Stromal cell of bone marrow (primary cell): ENCODE measurements at places on chromosomes 3 and 15.

DNA sequence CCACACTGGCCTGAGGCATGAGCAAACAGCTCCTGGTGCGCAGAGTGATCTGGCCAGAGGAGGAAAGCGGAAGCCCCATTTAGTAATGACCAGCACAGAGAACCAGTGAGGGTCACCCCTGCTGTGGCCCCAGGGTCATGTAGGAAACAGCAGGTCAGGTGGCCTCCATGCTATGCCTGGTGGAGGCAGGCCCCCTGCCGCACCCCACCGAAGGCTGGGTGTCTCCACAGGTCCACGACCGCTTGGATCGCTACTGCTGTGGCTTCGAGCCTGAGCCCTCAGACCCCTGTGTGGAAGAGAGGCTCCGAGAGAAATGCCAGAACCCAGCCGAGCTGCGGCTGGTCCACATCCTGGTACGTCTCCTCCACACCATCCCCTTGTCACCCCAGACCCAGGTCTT lies 52.6 kb downstream of the POMGNT2 start:
- no peak for DNase-seq

DNA sequence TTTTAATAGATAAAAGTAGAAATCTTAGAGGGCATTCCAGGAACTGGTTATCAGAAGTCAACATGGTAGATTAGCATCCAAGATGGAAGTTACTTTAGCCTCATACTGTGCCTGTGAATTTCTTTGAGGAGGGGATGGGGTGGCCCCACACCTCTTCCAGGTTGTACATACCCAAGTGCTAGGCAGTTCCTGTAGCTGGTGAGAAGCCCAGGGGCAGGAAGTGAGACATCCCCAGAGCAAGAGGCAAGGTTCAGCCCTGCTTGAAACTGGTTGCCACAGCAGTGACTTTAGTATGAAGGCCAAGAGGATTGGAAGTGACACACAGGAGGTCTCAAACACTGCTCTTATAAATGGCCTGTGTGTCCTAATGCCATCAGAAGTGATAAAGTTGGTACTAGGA lies 11.9 kb downstream of the GTPBP8 start:
- no peak for DNase-seq

GRCh38 chr3:50317300-50317699 lies 5.2 kb downstream of the HYAL2 start:
- DNase-seq = no peak

DNA sequence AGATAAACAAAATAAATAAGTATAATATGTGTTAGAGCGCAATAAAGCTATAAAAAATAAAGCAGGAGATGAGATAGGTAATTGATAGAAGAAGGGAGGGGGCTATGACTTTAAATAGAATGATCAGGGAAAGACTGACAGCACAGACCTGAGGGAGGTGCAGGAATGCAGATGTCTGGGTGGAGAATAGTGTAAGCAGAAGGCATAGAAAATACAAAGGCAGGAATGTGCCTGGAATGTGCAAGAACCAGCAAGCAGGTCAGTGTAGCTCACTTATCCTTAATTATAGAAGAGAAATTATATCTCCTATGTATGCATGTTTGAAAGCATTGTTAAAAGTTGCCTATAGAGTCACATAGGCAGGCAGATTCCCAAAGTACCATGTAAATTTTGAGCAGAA lies 239.4 kb upstream of the SOX14 start:
- no peak for DNase-seq

GRCh38 chr15:50687302-50687902 lies 805 bp upstream of the TRPM7 start:
- DNase-seq = no peak

DNA sequence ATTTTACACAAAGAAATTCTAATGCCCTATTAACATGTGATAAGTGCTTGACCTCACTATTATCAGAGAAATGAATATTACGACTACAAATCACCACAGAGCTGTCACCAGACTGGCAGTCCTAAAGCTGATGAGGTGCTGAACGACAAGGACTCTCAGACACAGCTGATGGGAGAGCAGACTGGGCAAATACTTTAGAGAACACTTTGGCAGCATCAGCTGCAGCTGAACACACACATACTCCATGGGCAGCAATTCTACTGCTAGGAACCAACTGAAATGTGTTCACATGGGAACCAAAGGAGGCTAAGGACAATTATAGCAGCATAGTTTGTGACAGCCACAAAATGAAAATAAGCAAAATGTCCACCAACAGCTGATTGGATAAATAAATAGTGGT lies 45.5 kb downstream of the SUSD5 start:
- DNase-seq = no peak

- no peak for DNase-seq
Measured at GRCh38 chr3:20700714-20701113, 514.7 kb upstream of the SGO1 start.

- no peak for DNase-seq
Measured at GRCh38 chr15:31235311-31236183, 91.1 kb upstream of the KLF13 start.

DNA sequence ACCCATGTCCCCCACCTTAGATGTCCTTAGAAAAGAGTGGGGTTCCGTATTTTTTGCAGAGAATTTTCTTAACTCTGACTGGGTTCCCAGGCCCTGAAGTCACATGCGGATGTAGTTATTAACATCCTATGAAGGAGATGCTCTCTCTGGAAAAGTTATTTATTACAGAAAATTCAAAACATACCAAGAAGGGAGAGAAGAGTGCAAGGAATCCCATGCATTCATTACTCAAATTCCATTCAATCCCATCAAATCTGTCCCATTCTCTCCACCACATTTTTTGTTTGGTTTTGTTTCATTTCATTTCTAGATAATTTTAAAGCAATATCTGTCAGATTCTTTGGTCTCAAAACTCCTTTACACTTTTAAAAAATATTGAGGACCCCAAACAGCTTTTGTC lies 34.3 kb upstream of the ANKRD34C start:
- no peak for DNase-seq

- DNase-seq = no peak
Measured at GRCh38 chr3:68699541-68699940, 232.8 kb downstream of the TAFA4 start.

DNA sequence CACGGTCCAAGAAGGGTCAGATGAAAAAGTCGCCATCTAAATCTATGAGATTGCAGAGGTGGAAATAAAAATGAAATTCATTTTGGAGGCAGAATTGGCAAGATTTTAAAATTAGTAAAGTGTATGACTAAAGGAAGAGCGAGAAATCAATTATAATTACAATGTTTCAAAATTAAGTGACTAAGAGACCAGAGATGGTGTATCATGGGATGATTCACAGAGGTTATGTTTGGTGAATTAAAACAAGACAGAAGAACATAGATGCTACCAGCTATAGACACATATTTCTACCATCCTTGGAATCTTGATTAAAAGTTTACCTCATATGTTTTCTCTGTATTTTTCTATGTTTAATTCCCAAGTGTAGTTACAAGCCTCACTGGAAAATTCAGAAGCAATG lies 308.9 kb upstream of the DNAJC19 start:
- no peak for DNase-seq

DNA sequence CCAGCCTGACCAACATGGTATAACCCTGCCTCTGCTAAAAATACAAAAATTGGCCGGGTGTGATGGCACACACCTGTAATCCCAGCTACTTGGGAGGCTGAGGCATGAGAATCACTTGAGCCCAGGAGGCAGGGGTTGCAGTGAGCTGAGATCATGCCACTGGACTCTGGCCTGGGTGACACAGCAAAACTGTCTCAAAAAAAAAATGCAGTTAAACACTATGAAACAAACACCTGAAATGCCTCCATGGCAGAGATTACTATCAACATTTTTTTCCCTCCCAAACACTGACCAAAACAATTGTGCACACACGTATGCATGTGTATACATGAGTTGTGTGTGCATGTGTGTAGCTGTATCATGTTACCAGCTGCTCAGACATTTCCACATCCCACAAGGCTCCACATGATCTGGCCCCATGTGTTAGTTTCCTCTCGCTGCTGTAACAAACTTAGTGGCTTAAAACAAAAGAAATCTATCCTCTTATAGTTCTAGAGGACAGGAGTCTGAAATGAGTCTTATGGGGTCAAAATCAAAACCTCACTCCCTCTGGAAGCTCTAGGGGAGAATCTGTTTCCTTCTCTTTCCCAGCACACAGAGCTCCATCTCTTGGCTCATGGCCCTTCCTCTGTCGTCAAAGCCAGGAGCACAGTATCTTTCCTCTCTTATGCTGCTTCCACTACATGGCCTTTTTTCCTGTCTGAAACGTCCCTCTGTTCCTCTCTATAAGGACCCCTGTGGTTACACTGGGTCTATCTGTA lies 34.5 kb downstream of the SLC41A3 start:
- DNase-seq = no peak

- DNase-seq = peak; percentile 64
Measured at GRCh38 chr3:107884719-107885460, 205.9 kb downstream of the CD47 start.

DNA sequence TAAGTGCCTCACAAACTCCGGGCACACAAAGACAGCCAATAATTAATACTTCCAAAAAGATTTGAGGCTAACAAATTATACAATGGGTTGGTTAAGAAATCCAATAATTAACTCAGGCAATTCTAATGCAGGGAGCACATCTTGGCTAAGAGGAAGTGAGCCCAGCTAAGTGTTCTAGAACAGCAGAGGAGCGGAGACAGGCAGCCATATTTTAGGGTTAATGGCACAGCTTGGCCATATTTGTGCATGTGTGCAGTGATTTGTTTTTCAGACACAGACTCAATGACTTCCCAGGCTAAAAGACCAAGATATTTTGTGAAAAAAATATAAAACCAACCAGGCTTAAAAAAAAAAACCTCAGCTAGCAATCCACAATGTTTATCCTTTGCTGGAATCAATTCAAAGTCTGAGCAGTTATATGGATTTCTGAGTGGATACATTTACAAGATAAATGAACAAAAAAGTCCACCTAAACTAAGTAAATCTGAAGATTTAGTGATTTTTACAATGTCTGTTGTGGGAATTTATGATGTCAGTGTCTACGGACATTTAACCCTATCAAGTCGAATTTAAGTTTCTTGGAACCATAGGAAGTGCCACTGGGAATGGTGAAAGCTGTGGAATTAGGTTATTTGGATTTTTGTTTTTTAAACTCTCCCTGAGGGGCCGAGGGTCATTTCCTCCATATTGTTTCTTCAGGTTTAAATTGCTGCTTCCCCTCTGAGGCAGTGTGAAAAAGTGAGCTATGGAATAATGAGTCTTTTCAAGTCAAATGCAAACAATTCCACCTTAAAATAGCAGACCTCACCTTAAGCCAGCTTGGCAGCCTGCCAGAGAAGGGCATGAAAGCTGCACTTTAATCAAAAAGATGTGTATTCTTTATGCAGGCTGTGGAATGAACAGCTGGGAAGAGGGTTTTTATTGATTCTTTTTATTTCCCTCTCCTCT lies 413.7 kb upstream of the TBL1XR1 start:
- DNase-seq = no peak

GRCh38 chr3:30695302-30696061 lies 89.1 kb downstream of the TGFBR2 start:
- DNase-seq = no peak

DNA sequence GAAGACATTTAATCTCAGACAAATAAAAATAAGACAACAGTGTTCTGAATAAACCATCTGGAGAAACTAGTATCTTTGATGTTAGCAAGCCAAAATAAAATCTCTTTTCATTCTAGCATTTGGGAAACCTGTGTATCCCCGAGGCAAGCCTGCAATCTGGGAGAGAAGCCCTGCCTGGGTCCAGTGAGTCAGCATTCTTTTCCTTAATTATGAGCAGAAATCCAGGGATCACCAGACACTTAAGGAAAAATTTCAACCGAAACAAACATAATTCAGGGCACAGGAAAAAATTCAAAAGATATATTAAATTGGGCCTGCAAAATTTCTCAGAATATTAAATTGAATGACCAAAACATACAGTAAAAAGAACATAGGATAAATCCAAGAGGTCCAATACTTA lies 4.2 kb downstream of the NCBP2 start:
- no peak for DNase-seq

DNA sequence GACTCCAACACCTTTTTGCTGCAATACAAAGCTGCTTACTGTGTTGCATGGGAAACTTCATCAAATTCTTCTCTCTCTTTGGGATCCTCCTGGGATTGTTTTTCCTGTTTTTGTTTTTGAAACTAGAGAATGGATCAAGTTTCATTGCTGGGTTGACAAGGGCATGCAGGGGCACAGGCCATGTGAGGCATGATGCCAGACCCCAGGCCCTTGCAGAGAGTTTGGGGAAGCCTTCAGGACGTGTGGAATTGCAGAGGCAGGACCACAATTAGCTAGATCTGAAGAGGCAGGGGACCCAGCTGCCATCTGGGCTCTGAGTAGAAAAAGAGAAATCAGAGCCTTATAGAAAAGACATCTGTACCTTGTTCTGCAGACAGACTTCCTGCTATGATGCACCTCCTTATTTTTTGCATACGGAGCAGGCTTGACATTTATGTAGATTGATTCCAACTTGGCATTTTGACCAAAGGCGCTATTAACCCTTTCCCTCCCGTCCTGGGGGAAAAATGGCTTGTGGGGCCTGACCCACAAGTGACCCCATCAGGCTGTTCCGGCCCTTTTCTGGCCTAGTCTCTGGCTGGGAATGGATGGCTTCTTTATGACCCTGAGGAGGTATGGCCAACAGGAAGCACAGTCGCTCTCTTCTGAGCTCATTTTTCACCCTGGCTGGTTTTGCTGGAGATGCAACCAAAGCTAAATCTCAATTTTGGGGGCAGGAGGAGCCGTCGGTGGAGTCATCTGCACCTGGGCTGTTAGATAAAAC lies 44.3 kb upstream of the CHRNB4 start:
- no peak for DNase-seq

- DNase-seq = no peak
Measured at GRCh38 chr3:196197524-196197923, 13.7 kb downstream of the ZDHHC19 start.

DNA sequence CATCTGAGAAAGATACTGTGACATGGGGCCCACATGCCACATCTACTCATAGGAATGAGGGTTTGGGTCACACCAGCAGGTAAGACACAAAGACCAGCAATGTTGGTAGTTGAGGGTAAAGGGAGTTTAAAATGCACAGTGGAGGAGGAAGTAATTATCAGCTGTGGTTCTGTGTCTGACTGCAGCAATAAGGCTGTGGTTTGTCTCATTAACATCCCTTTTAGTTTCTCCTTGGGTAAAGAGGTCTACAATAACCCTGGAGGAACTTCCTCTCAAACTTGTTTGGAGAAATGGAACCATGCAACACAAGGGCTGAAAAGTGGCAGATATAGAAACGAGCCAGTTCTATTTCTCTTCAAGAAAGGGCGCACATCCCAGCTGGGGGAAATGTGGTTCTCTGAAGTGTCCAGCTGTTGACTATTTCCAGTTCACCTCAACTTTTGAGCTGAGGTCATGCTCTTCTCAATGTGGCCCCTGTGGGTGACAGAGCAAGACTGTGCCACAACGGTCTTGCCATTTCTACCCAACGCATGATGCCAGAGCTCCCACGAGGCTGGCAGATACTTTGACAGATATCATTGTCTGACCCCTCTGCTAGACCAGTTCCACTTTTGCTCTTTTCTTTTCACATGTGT lies 234.3 kb downstream of the SQOR start:
- DNase-seq = no peak
